A549 treated with GW870086 at 1 μM for 4 hours (cell line): ENCODE measurements at places on chromosomes 4 and X. TPM values are rescaled to one million over a fixed set of nuclear protein-coding genes. Genes with fewer than 3 reads are reported as not detected.

The SULT1E1 gene
- total RNA-seq, result not detected in 5 replicates

The MRFAP1 gene
- total RNA-seq, result 229 to 261 TPM (median 251 TPM) in 5 replicates

The CPLX1 gene
- 0.25 to 1.2 TPM (median 0.44 TPM) in 5 replicates for total RNA-seq

The OPHN1 gene
- 1.1 to 2.8 TPM (median 1.8 TPM) in 5 replicates for total RNA-seq

The C4orf17 gene
- total RNA-seq, result not detected in 5 replicates

The IL13RA1 gene
- 50.2 to 66.2 TPM (median 61.3 TPM) in 5 replicates for total RNA-seq

The GAGE13 gene
- total RNA-seq, result not detected in 5 replicates

The CYP2U1 gene
- total RNA-seq, result 1.1 to 1.8 TPM (median 1.5 TPM) in 5 replicates

The F8A2 gene
- not detected in 5 replicates for total RNA-seq

The LDB2 gene
- not detected in 5 replicates for total RNA-seq

The ADAM29 gene
- total RNA-seq, result not detected in 5 replicates

The FAM50A gene
- 92.4 to 124 TPM (median 106 TPM) in 5 replicates for total RNA-seq

The NDNF gene
- not detected in 5 replicates for total RNA-seq

The CT83 gene
- total RNA-seq, result not detected in 5 replicates

The ADH6 gene
- total RNA-seq, result 0.05 to 0.07 TPM in 2 of 5 replicates, not detected in the others

The GRIA3 gene
- total RNA-seq, result not detected in 5 replicates

The CPZ gene
- 0.17 to 0.25 TPM (median 0.20 TPM) in 4 of 5 replicates, not detected in the other for total RNA-seq

The IL15 gene
- 10.6 to 14.7 TPM (median 12.0 TPM) in 5 replicates for total RNA-seq

The DKC1 gene
- 156 to 200 TPM (median 164 TPM) in 5 replicates for total RNA-seq
